Midbrain (tissue), 1 donor: ENCODE measurements at places on chromosomes 6 and 20.
A peak's percentile ranks its signal among the peaks of the same experiment; 100 is the strongest.

GRCh38 chr6:118523216-118523615, 24.9 kb upstream of the PLN start:
- no peak for DNase-seq

DNA sequence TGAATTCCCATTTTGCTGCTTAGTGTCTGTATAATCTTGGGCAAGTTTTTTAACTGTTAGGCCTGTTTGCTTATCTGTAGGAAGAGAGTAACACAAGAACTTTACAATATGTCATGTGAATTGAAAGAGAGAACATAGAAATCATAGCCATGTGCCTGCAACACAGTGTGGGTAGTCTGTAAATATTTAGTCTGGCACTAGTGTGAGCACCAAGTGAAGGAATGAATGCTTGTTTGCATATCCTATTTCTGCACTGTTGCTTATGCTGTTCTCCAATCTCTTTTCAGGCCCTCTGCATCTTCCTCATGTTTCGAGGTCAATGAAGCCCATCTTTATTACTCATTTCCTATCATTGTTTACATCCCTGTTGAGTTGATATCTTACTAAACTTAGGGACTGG, 49.2 kb downstream of the CBFA2T2 start:
- DNase-seq = no peak

- DNase-seq = no peak
These were observed 30.9 kb downstream of the SCML4 start for GRCh38 chr6:107793191-107793590.

- no peak for DNase-seq
These were observed 1.1 kb upstream of the USP49 start for GRCh38 chr6:41896281-41896680.

DNA sequence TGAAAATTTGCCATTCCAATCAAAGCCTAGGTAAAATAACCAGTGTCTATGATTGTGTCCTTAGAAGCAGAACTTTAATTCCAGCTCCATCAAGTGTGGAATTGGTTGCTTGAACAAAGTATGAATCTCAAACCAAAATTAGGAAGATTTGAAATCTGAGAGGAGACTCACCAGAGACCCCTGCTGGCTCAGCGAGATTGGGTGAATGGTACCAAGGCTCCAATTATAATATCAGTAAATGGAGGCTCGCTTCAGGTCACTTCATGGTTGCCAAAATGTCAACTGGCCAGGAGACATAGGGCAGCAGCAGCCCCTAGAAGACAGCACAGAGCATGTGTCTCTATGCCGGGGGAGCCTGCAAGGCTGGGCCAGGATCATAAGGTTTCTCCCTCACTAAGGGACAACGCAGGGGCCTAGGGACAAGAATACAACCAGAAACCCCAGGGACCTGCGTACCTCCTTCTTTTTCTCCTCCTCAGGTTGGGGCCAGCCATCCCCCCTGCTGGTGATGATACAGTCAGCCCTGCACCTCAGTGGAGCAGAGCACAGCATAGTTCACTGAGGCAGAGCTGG, 14.0 kb downstream of the RBL1 start:
- DNase-seq = no peak

DNA sequence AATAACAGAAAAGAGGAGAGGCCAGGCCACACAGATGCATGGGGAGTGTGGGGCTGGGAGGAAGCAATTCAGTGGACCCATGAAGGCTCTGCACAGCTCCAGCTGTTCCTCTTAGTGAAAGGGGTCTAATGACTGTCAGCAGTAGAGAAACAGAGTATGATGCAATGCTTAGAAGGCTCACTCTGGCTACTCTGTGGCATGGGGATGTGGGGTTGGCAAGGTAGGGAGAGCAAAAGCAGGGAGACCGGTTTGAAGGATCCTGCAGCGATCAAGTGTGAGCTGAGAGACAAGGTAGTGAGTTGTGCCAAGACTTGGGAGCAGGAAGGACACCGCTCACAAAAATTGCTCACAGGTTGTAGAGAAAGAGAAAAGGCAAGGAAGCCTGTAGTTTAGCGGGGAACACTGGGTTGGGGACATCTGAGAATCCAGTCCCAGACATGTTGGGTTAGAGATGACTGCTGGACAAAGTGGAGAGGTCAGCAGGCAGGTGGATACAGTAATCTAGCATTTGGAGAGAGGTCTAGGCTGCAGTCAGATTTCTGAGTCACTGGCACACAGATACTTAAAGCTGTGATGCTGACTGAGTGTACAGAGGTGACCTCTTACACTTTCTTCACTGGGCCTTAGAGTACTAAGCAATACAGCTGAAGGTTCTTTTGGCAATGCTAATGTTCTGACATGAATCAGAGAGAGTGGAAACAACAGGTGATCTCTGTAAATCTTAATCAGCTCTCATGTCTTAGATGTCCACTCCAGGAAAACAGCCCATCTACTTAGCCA, 27.1 kb downstream of the NAPB start:
- no peak for DNase-seq

DNA sequence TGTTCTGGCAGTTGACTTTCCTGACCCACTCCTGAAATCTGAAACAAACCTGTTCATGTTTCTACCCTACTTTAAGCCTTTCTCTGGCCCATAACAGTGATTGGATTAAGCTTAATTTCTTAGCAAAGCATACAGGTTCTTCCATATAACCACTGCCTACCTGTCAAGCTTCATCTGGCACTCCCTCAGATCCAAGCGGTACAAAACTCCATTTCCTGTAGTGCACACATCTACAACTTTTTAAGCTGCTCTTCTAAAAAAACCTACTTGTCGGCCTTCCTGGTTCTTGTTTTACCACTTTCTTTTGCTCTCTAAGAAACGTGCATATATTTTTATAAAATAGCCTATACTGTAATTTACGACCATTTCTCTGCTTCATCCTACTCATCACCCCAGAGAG, 916 bp upstream of the PPP1R11 start:
- DNase-seq = no peak

GRCh38 chr6:15436451-15436850, 190.6 kb downstream of the JARID2 start:
- DNase-seq = no peak

DNA sequence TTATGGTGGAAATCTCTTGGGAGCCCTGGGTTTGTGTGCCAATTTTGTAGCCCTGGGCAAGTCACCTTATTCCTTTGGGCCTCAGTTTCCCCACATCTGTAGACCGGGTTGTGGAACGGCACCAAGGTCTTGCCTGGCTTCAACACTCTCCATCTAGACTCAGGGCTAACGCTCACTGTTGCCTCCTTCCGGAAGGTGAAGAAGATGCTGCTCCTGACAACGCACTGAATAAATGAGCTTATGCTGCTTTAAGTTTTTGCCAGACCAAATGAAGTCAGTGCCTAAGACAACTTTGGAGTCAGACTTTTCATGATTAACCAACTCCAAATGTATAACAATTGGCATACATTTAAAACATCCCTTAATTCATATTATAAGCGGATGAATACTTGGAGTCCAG, 53.1 kb downstream of the PSMG4 start:
- no peak for DNase-seq

DNA sequence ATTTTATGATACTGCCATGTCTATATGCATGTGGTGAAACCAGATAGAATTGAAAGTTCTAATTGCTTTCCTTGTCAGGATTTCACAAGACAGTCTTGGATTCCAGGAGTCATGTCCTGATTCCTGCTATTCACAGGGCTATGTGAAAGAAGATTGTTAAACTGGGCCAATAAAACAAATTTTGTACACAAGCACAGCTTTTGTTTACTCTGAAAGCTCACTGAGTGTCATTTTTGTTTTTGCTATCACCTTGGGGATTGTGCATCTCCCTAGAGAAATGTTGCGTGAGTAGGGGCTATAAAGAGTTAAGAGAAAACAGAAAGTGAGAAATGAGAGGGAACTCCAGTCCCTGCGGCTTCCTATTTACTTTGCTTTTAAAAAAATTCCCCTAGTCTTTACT, 627.5 kb downstream of the PKHD1 start:
- no peak for DNase-seq

DNA sequence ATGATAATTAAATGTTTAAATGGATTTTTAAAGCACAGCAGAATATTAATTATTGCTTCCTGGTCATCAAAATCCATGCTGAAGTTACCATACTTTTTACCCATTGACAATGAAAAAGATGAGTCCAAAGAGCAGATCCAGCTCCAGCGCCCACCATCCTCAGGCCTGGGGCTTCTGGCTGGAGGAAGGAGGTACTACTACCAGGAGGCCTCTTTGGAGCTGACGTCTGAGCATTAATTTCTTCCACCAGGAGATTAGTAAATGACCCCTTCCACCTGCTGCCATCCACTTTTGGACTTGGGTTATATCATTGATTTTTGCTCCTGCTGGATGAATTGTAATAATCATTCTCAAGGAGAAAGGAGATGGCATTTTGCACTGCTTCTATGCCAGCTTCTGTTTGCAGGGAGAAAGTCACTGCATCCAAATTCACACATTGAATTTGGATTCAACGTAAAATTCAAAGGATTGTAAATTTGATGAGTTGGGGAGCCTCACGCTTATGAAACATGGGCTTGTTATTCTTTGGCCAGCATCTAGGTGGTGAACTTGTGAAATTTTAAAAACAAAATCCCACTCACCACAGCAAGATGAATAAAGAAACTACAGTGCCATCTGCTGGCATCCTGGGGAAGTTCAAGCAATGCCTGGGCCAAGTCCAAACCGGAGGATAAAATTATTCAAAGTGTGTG, 121.8 kb downstream of the SASH1 start:
- peak; percentile 87 for DNase-seq

DNA sequence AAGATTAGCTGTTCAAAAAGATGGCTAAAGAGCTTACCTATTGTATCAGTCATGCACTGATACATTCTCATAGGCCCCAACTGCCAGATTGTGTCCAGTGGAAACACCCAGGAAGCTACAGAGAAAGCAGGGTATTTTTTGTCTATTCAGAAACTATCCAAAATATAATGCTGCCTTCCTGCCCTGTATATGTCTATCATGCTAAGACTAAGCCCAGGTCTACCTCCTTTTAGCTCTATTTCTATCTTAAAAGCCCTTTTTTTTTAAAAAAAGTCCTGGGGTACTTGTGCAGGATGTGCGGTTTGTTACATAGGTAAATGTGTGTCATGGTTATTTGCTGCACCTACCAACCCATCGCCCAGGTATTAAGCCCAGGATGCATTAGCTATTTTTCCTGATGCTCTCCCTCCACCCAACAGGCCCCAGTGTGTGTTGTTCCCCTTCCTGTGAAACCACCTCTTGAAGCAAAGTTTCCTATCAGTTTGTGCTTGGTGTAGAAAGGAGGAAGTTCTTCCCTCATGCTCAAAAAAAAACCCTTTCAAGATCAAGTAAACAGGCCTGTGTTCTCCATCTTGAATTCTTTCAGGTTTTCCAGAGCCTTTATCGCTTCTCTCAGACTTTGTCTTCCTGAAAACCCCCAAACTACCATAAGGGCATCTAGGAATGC, 514 bp downstream of the DEFB129 start:
- DNase-seq = peak; percentile 2

- DNase-seq = no peak
These were observed at the start of gene DEFB115 for GRCh38 chr20:31257364-31257763. DEFB115 (plus strand) TSS chr20:31257664; CDS start chr20:31257664, 0 bp downstream.

DNA sequence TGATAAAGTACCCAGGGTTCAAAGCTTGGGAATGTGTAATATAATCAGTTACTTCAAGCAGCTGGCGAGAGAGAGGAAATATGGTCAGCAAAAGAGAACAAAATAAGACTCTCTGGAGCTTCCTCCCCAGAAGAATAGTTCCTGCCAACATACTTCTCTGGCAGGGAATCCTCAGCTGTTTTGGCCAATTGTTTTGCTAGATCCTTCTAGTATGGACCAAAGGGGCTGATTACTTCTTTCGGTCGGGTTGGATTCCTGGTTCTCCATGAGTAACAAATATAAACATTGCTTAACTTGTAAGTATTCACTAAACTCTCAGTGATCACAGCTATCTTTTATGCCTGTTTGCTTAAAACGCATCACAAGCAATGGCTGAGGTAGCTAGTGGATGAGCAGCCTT, 31.4 kb upstream of the FBXO9 start:
- peak; percentile 8 for DNase-seq

- no peak for DNase-seq
These were observed 735 bp downstream of the SOBP start for GRCh38 chr6:107490566-107491137.

DNA sequence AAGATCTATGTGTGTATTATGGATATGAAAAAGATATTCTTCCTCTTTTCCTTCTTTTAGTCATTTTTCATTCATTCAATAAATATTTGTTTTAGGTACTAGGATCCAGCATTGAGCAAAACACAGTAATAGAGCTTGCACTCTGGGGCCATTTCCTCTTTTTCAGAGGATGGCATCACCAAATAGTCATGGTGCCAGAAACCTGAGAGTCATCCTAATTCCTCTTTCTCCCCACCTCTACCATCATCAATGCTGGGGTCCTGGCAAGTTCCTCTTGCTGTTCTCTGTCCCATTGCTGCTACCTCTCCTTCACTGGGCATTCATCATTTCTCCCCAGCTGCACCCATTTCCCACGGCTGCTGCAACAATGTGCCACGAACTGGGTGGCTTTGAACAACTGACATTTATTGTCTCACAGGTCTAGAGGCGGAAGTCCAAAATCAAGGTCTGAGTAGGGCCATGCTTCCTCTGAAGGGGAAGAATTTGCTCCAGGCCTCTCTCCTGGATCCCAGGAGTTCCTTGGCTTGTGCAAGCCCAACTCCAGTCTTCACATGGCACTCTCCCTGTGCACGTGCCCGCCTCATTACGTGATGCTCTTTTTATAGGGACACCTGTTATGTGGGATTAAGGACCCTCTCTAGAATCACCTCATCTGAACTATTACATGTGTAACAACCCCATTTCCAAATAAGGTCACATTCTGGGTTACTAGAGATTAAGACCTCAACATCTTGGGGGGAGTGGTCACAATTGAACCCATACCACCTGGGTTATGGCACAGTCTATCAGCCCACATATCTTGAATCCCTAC, 9.5 kb upstream of the IGF2R start:
- peak; percentile 13 for DNase-seq
